ENCODE measurements at places on chromosomes 1 and 21. TPM values are rescaled to one million over a fixed set of nuclear protein-coding genes. Genes with fewer than 3 reads are reported as not detected.
A peak's percentile ranks its signal among the peaks of the same experiment; 100 is the strongest.

DNA sequence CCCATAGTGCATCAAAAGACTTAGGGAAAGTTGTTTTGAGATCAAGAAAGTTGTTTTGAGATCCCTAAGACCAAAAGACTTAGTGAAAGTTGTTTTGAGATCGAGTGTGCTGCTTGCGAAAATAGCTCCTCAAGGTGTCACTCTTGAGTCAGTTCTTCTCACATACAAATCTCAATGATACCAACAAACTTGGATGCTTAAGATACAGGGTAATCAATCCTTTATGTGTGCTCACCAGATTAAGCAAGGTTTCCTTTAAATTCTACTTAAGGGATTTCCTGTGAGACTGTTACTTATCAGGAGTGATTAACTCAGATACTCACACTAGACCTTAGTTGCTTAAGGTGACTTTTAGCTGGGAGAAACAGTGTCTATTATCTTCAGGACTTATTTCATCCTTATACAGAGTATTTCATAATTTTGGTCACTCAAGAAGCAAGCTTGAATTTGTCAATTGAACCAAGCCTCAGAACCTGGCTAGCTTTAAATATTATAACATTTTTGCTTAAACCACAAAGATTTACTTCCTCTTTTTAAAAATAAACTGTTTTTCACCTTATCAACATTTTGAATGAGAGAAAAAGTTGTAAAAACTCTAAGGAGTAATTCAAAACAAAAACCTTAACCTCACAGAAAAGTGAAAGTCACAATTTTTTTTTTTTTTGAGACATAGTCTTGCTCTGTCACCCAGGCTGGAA is 8.0 kb upstream of the RLF start:
- peaks cover 14% of the 10 kb centered on the region for H3K27me3 ChIP-seq
- peak overlapping the region; percentile 45 for H3K4me3 ChIP-seq
- no peak overlapping the region for H3K27ac ChIP-seq
- H3K4me1 ChIP-seq = peaks cover 5% of the 10 kb centered on the region

DNA sequence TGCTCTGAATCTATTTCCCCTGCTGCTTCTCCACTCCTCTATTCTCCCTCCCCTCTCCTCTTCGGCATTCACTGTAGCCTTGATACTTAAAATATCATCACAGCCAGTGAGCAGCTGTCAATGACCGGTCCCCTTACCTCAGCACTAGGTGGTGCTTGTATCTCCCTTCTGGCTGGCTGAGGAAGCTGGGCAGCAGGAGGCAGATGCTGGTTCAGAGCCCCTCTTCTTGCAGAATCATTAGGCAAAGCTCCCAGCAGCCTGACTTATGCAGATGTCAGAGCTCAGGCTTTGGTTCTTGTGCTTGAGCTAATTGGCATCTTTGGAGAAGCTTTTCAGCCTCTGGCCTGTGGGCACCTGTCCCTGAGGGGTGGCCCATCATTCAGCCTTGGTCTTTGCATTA is 31.9 kb upstream of the KCNA2 start:
- H3K27ac ChIP-seq = peak overlapping the region; percentile 0
- peak overlapping the region; percentile 49 for H3K4me3 ChIP-seq
- H3K27me3 ChIP-seq = no peaks in the 10 kb centered on the region
- H3K4me1 ChIP-seq = peaks cover 52% of the 10 kb centered on the region
- peaks cover 2% of the 10 kb centered on the region for H3K36me3 ChIP-seq

Gene RIPPLY3
- not detected for total RNA-seq

GRCh38 chr1:79430437-79430836 is 423.9 kb upstream of the ADGRL4 start:
- H3K4me3 ChIP-seq = no peak overlapping the region
- no peaks in the 10 kb centered on the region for H3K4me1 ChIP-seq
- H3K36me3 ChIP-seq = no peaks in the 10 kb centered on the region
- DNase-seq = no peak

DNA sequence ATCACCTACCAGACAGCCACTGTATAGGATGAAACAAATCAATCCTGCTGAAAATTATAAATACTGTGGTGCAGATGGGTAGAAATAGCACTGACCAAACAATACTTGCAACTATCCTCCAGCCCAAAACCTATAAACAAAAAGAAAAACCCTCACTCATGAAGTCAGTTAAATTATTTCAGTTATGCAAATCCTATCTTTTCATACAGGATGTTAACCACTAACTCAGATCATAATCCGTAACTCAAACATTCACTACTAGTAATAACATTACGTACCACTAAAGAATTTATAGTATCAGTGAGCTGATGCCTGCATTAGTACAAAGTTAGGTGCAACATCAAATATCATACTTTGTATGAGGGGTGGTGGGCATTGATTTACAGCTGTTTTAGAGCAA is 2.6 kb downstream of the NDC1 start:
- peaks cover 17% of the 10 kb centered on the region for H3K4me1 ChIP-seq
- peak overlapping the region; percentile 29 for H3K27ac ChIP-seq
- H3K27me3 ChIP-seq = no peaks in the 10 kb centered on the region
- no peak overlapping the region for H3K4me3 ChIP-seq

DNA sequence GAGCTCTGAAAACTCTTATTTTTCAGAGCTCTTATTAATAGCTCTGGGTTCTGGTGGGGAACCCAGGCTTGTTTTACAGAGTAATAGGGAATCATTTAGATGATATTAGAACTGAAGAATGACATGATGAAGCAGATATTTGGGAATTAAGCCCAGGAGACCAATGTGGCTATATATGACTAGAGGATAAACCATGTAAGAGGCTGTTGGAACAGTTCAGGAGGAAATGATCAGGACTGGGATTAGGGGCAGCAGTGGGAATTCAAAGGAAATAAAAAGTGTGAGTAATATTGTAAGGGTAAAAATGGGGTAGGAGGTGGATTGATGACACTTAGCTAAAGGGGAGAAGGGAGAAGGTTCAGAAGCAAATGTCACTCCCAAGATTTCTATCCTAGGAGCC is 58.6 kb downstream of the GIPC2 start:
- no peak overlapping the region for H3K4me3 ChIP-seq
- H3K36me3 ChIP-seq = peaks cover 6% of the 10 kb centered on the region
- no peak overlapping the region for H3K27ac ChIP-seq
- H3K27me3 ChIP-seq = peaks cover 34% of the 10 kb centered on the region

Gene VCAM1
- total RNA-seq = not detected

DNA sequence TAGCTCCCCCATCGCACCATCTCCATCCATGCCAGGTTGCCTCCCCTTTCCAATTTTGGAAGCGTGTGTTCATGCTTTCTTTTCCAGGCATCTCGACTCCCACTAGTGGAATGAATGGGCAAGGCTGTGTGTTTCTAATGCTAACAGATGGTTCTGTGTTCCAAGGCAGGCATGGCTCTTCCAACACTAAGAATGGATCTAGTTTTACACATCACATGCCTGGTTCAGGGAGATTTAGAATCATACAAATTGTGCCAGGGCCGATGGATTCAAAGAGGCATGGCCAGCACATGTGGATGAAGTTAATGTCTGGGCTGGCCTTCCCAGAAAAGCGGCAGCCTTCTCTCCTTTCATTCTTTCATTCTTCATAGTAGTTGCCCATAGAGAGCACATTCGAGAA is 438.7 kb downstream of the PRDM2 start:
- H3K36me3 ChIP-seq = no peaks in the 10 kb centered on the region
- DNase-seq = no peak
- H3K4me1 ChIP-seq = no peaks in the 10 kb centered on the region
- no peak overlapping the region for H3K4me3 ChIP-seq
- H3K27ac ChIP-seq = no peak overlapping the region
- H3K27me3 ChIP-seq = peaks cover 12% of the 10 kb centered on the region

Data from T-helper 17 cell (primary cell).